Stimulated activated CD4-positive, alpha-beta T cell treated with anti-CD3 and anti-CD28 coated beads, Interleukin-1b, Interleukin-23, amount 100 ng/mL, for 1 hour (primary cell): ENCODE measurements at places on chromosomes 3 and 15.

GRCh38 chr3:53158765-53159155 lies 2.2 kb upstream of the PRKCD start:
- no peak for DNase-seq

- DNase-seq, result no peak
Observed at GRCh38 chr15:65371976-65372786, 5.6 kb downstream of the IGDCC3 start.

GRCh38 chr3:4583416-4583815 lies 90.3 kb downstream of the ITPR1 start:
- DNase-seq, result no peak

DNA sequence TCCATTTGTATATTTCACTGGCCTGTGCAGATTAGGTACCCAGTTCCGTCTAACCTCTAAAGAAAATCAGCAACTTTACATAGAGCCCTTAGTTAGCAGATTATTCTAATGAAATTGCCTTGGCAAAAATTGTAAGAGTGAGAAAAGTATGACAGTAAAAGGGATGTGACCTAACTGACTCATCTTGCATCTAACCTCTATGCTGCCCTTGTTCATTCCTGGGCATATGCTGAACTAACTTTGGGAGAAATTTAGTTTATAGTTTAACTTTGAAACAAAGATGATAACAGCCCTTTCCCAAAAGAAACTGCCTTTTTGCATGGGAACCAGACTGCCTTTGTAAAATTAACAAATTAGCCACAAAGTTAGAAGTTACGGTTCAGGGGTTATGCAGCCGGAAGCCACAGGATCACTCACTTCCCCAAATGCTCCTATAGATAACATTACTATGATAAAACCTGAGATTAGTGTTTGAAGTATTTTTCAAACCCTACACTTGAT lies 839.8 kb upstream of the ALCAM start:
- DNase-seq, result no peak

- DNase-seq, result no peak
Observed at GRCh38 chr3:55476515-55476914, 10.6 kb downstream of the WNT5A start.
